NCI-H748 treated with DMSO at 0.1 percent for 48 hours (cell line): ENCODE measurements at places on chromosomes 3 and 15.

DNA sequence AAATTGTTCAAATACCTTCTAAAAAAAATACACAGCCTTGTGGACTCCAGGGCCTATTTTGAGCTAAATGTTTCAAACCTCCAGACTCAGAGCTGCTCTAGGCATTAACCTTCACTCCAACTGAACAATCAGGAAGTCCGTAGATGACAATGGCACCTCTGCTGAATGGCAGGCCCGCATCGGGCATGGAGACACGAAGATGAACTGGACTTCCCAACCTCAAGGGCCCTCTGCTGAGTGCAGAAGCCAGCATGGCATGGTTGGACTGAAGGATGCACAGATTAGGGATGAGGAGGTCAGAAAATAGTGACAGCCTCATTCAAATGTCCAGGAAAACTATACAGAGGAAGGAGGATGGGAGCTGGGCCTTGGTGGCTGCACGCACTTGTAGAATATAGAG lies 2.2 kb downstream of the FAM174B start:
- no peak for DNase-seq

- DNase-seq = no peak
Observed at GRCh38 chr3:111506435-111506834, 35.6 kb upstream of the CD96 start.

DNA sequence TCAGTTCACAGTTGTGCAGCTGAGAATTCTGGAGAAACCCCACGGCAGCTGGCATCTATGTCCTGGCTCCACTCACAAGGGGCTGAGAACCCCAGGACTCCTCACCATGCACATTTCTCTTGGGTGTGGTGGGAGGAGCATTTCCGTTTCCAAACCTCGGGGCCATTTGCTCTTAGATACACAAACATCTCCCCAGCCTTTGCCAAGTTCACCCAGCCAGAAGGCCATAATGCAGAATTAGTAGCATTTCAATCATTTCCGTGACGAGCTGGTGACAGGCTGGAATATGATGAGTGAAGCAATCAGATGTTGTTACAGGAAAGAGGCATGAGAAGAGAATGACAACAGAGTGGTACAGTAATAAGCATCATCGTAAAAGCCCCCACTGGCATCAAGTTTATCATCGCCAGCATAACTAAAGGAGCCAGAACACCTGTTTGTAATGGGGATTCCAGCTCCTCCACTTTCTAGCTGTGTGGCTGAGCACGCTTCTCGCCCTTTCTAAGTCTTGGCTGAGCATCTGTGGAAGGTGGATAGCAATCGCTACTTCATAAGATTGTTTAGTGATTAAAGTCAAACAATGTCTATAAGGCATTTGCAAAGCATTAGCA lies 82.0 kb downstream of the LIPC start:
- no peak for DNase-seq

GRCh38 chr15:47801522-47801921 lies 84.2 kb downstream of the SEMA6D start:
- no peak for DNase-seq

- no peak for DNase-seq
Observed at GRCh38 chr15:77546050-77546501, 86.6 kb downstream of the LINGO1 start.

GRCh38 chr15:84911879-84912660 lies 27.6 kb downstream of the SLC28A1 start:
- no peak for DNase-seq

DNA sequence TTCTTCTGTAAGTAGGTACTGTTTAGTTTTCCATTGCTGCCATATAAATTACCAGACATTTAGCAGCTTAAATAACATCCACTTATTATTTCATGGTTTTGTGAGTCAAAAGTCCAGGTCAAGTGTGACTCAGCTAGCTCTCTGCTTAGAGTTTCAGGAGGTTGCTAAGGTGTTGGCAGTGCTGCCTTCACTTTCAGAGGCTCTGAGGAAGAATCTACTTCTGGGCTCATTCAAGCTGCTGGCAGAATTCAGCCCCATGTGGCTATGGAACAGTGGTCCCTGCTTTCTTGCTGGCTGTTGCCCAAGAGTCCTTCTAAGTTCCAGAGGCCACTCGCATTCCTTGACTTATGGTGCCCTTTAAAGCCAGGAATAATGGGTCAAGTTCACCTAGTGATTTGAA lies 4.5 kb downstream of the CFAP44 start:
- no peak for DNase-seq

- DNase-seq = no peak
Observed at GRCh38 chr15:59298225-59298853, 74.3 kb downstream of the MYO1E start.

DNA sequence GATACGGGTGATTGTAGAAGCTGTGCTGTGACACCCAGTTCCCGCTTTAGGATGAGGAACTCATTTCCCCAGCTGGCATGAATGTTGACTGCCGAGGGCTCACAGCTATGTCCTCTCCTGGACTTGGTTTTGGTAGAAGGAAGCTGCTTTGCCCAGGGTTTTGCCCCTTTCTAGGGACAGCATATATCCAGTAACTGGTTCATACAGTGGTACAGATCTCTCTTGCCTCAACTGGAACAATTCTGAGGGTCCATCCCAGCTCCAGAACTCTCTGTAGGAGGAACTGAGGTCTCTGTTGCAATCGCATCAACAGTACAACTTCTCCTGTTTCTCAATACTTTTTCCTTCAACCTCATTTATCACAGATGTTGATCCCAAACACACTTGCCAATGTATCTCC lies 54.5 kb upstream of the FNDC3B start:
- no peak for DNase-seq

GRCh38 chr3:179476215-179476614 lies 24.9 kb upstream of the GNB4 start:
- DNase-seq = no peak

DNA sequence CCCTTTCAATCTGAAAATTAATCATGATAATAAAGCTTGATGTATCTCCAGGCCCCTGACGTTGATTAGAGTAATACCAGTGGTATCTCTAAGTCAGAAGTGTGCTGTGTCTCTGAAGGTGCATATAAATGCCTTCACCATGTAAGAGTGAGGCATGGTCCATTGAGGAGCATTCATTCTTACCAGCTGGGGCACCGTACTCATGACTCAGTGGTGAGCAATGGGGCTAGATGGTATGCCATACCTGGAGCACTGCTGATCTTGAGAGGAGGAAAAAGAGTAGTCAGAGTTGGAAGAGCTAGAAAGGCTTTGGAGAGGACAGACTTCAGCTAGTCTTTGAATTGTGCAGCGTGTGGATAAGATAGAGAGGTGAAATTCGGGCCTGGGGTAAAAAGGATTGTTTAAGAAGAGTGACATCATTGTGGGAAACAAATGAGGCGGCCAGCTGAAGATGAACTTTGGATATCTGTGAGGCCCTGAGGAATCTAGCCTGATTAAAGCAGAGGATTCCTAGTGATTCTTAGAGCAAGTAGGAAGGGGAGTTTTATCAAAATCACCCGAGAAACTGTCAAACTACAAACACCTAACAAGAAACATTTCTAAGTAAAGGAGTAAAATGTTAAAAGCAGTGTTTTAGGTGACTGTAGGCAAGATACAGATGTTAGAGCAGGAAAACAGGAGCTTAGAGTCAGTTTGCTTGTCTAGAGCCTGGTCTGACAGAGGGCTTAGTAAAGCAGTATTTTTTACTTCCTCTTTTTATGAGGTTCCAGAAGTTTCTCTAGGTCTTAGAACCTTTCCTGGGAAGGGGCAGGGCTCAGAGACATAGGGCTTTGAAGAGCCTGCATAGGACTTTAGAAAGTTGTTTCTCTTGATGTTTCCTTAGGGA lies 13.6 kb downstream of the TMOD3 start:
- no peak for DNase-seq

DNA sequence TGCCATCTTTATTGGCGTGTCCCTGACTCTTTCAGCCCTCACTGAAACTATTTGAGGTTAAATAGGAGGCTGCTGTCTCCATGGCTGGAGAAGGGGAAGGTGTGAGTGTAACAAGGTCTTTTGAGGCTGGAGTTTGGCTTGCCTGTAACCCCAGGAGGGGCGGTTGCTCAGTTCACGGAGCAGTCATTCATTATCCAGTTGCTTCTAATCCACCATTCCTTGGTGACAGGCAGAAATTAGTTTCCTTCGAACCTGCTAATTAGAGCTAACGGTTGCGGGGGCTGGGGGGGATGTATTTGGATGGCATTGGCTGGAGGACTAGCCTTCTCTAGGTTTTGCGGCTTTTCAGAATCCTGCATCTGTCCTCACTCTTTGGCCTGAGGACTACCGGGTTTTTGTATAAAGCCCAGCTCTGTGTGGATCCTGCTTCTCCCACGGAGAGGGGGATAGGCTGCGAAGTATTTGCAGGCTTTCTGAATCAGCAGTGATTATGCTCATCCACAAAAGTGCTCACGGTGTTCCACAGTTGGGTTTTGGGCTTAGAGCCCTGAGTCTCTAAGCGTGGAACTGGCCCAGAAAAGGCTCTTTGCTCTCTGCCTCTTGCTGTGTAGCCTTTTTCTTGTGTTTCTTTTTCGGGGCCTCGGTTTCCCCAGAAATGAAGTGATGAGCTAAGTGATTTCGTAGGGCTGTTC lies 18.6 kb downstream of the FGD5 start:
- no peak for DNase-seq

DNA sequence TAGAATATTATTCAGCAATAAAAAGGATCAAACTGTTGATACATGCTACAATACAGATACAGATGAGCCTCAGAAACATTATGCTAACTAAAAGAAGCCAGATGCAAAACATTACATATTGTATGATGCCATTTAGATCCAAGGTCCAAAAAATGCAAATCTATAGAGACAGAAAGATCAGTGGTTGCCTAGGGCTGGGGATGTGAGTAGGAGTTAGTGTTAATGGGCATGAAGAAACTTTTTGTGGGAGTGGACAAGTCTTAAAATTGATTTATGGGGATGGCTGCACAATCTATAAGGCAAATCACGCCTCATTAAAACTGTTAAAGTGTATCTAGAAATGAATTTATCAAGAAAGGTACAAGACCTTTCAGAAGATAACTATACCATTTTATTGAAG lies 45.0 kb downstream of the EHHADH start:
- no peak for DNase-seq

DNA sequence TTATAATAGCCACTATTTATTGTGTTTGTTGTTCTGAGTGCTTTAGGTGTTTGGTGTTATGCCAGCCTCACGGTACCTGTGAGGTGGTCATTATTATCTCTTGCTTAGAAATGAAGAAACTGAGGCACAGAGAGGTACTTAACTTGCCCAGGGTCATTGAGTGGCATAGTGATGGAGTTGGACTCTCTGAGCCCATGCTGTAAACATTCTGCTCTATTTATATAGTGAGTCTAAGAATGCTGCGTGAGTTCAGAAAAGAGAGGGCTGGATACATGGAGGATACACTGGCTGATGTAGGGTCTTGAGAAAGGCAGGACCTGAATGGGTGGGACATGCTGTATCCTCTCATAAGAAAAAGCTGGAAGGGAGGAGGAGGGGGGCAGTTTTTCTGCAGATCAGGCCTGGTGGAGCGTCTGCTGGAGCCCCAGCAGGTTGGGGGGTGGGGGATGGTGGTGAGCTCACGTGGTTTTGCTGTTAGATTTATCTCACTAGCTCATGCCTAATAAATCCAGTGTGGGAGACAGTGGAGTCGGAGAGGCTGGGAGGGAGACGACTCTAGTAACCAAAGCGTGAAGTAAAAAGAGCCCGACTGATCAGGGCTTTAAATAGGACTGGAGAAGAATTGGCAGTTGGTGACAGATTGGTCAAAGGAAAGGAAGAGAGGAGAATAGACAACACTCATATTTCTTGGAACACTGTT lies 16.0 kb downstream of the MED12L start:
- DNase-seq = no peak

DNA sequence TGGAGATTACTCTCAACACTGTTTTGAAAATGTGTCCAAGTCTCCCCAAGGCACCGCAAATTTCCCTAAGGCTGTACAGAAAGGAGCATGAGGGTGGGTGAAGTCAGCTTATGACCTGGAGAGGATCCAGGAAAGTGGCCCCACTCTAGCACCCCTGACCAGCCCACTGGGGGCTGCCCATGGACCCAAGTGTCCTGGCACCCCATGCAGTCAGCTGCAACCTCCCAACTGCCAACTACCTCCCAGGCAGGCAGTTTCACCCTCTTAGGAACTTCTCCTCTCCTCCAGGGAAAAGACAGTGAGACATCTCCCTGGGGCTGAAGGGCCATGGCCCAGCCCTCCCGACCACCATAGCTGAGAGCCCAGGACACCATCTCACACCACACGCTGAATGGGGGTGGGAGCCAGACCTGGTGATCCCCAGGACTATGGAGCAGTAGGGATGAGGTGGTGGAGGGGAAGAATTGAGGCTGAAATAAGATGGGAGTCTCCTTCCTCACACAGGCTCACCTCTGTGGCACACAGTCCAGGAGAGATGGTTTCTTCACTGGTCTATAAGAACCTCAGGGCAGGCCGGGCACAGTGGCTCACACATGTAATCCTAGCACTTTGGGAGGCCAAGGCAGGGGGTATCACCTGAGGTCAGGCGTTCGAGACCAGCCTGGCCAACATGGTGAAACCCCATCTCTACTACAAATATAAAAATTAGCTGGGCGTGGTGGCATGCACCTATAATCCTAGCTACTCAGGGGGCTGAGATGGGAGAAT lies 104.4 kb downstream of the DAPK2 start:
- DNase-seq = no peak

GRCh38 chr15:36769098-36769497 lies 189.7 kb downstream of the CDIN1 start:
- DNase-seq = no peak

DNA sequence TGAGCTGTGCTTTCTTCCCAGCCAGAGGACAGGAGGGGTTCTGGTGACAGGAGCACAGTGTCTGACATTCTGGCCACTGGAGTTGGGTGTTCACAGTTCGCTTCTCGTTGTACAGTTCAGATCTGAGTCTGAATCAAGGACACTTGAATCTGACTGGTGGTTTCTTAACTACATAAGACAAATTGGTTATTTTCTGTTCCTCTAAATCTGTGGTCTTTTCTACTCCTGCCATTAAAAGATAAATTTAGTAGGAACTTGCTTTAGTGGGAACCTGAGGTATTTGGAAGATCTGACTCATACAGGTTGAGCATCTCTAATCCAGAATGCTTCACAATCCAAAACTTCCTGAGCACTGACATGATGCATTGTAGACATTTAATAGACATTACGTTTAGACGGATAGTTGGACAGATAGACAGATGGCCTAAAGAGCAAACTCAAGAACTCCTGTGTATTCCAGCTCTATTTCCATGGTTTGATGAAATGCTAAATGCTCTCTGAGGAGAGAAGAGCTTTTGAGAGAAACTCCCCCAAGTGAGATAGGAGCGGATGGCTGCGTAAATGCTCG lies 71.0 kb downstream of the CCK start:
- no peak for DNase-seq

- no peak for DNase-seq
Observed at GRCh38 chr3:125960066-125960424, 8.9 kb upstream of the ROPN1B start.

DNA sequence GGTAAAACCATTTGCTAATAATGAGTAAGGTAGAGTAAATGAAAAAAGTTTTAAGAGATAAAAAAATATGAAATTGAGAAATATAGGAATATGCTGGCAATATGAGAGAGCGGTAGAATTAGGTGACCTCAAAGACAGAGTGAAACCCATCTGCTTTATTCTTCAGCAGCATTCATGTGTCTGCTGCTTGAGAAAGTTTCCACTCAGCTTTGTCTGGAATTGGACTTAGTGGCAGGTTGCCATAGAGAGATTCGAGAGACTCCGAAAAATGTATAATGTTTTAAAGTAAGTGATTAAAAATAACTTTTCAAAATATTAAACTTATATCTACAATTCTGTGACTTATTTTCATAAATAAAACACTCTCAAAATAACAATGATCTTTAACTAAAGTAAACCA lies 5.0 kb downstream of the SUCNR1 start:
- DNase-seq = no peak

- peak; percentile 28 for DNase-seq
Observed at GRCh38 chr3:56042326-56042951, 425.8 kb downstream of the ERC2 start.
